ENCODE measurements at places on chromosomes 11 and 22.

DNA sequence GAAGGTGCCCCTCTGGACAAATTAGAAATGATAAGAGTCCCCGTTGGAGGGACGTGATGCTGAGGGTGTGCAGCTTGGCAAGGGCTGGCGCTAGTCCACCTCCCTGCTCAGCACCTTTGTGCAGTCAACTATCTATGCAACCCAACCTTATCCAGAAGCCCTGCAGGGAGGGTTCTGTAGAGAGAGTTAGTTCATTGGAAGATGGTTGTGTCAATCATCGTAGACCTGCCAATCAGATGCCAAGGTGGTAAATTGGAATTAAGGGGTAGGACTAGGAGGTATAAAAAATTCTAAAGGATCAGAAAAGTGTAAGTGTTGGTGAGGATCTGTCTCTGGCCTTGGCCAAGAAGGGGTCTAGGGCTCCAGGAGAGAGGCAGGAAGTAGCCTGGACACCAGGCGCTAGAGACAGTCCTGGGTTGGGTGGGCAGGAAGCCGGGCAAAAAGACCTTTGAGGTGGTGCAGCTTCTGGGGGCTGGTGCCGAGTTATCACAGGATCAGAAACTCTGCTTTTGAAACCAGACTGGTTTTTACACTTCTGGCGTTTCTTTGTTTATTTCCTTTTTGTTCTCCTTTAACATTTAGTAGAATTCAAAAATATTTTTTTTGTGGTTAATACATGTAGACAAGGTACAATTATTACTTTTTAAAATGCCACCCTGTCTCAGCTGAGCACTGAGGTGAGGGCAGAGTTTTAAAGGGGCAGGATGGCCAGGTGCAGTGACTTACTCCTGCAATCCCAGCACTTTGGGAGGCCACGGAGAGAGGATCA, 1.6 kb downstream of the C1QTNF6 start:
- DNase-seq = peak; percentile 75

DNA sequence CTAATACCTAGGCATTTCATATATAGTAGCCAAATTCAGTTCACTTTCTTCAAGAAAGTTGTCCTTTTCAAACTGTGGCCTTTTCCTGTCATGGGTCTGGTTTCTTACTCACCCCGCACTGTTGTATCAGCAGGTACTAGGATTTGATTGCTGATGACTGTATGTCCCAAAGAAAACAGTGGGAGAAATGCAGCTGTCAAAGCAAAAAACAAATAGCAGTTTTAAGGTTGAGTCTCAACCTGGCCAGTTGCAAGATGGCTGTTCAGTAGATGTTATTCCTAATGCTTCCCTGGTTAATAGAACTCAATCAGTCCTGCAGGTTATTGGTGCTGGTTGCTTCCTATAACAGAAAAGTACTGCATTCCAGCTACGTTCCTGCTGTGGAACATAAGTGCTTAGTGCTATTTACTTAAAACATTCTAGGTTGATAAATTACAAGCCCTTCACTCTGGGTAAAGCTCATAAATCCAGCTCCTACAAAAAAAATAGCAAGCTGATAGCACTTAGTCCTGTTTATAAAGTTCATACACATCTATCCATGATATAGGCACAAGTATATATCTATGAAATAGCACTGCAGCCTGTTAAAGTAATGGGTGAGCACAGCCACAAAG, 26.6 kb downstream of the NF2 start:
- DNase-seq = no peak

GRCh38 chr11:68538025-68538424, 77.5 kb downstream of the PPP6R3 start:
- DNase-seq = no peak

GRCh38 chr11:76747153-76747914, 35.8 kb upstream of the TSKU start:
- DNase-seq = no peak

- no peak for DNase-seq
Measured at GRCh38 chr22:20238901-20239675, 29.0 kb downstream of the RTN4R start.

- no peak for DNase-seq
Measured at GRCh38 chr11:77217156-77217555, 84.3 kb downstream of the GDPD4 start.

- no peak for DNase-seq
Measured at GRCh38 chr11:120243221-120243620, 3.3 kb downstream of the POU2F3 start.

DNA sequence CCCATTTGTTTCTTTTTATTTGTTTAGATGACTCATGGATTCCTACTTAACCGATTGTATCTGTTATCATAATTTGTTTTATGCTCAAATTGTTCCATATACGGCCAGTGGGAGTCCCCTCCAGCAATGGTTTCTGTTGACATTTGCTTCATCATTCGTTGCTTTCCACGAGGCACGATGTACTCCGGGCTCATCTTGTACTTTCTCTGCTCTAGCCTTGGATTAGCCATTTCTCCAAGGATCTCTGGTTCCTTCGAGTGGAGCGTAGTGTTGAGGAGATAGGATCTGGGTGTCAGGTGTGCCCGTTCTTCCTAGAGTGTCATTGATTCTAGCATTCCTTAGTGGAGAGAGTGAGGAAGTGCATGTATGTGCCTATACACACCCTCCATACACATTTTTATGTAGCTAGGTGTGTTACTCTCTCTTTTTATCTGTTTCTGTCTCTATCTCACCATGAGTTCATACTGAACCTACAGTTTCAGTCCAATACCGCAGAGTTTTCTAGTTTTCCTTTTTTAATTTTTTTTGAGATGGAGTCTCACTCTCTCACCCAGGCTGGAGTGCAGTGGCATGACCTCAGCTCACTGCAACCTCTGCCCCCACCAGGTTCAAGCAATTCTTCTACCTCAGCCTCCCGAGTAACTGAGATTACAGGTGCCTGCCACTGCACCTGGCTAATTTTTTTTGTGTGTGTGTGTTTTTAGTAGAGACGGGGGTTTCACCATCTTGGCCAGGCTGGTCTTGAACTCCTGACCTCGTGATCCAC, 31.4 kb downstream of the TECTA start:
- DNase-seq = no peak

DNA sequence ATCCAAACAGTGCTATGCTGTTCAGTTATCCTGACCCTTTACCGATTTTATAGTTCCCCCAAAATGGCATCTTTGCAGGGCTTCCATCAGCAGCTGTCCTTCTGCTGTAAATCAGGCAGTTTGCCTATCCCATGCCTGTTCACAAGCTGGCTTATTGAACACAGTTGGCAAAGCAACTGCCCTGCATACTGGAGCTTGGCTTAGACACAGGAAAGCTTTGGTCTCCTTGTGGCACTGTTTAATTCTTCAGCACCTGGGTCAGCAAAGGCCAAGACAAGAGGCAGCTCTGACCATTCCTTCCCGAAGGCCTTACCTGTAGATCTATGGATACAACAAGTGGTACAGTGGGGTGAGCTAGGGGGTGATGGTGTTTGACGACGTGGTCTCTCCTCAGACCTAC, 32.2 kb downstream of the TSPAN18 start:
- DNase-seq = no peak

DNA sequence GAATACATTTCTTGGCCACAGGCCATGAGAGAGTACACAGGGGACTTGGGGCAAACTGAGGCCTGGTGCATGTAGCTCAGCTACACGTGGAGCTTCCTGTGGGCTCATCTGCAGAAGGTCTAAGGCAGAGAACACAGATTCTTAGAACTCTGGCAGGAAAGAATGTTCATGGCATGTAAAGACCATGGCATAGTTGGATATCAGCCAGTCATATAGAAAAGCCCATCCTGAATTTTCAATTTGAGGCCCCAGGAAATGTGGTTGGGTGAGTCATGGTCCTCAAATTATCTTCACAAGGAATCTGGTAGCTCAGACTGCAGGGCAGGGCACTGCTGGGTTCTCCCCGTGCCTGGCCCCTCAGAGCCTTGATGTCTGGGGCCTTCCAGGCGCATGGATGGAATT, 13.7 kb upstream of the ST3GAL4 start:
- no peak for DNase-seq

DNA sequence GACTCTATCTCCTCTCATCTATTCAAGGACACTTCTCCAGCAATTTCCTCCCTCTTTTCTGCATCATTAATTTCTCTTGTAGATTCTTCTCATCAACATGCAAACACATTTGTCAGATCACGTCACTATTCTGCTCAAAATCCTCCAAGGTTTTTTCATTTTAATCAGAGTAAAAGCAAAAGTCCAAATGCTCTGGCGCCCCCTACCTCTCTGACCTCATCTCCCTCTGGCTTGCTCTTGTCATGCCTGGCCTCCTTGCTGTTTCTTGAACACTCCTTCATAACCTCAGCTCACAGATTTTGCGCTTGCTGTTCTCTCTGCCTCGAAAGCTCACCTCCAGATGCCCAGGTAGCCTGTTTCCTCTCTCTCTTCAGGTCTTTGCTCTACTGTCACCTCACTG, 22.4 kb downstream of the RTCB start:
- DNase-seq = no peak

GRCh38 chr11:131370090-131370751, at the start of gene NTM:
Gene NTM (plus strand): TSS chr11:131370615.
- DNase-seq = no peak

DNA sequence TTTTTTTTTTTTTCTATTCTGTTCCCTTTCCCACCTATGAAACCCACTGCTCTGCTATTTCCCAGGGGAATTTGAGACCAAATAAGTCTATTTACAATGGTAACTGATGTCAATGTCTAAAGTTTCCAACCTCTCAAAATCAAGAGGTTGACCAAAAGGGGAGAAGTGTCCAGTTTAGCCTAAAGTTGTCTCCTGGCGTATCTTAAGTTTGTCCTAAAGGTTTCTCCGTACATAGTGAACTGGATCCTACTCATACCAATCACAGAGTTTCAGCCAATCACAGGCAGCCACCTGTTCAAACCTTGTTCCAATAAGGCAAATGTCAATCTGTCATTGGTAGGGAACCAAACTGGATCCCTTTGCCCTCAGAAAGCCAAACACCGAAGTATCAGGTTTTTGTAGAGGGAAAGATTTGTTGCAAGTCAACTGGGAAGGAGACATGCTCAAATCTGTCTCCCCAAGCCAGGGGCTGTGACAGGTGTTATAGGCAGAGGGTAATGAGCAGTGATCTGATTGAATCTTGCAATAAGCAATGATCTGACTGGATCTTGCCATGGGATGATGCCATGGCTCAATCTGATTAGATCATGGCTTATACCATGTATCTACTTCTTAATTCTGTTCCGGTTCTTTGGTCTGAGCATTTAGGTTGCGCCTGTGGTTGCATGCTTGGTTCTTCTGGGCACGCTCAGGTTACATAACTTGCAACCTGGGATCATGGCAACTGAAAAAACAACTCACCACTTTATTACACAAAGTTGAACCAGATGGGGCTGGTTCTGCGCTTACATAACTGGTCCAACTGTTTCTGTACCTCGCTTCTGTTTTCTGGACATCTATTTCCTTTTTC, 1.1 kb upstream of the VPS37C start:
- no peak for DNase-seq

DNA sequence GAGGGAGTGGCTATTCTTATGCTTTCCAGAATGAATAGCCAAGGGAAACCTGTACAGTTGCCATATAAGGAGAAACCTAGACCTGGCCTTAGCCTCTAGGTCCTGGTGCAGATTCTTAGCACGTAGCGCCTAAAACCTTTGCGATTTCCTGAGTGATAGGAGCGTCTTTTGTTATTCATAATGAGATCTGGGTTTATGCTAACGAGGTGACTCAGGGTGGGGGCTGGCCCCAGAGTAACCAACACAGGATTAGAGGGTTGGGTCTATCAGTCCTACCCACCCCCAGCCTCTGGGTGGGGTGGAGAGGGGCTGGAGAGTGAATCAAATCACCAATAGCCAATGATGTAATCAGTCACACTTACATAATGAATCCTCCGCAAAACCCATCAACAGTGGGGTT, 73.4 kb upstream of the PARVG start:
- no peak for DNase-seq

DNA sequence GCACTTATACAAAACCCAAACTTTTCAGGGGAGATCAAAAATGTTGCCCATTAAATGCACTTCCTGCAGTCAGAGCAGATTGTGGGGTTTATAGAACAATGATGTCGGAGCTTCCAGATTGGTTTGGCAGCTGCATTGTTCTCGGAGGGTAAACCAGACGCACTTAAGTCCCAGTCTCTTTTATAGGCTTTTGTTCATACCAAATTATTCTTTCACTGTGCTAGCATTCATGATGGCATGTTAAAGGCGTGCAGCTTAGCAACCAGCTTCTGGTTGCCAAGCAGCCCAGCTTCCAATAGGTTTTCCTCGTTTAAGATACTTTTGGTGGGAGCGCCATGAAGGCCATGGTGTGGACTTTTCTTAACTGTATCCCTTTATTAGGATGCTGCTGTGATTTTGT, 40.9 kb downstream of the ZC3H12C start:
- no peak for DNase-seq

- no peak for DNase-seq
Measured at GRCh38 chr11:1744891-1745700, 5.3 kb downstream of the IFITM10 start.

DNA sequence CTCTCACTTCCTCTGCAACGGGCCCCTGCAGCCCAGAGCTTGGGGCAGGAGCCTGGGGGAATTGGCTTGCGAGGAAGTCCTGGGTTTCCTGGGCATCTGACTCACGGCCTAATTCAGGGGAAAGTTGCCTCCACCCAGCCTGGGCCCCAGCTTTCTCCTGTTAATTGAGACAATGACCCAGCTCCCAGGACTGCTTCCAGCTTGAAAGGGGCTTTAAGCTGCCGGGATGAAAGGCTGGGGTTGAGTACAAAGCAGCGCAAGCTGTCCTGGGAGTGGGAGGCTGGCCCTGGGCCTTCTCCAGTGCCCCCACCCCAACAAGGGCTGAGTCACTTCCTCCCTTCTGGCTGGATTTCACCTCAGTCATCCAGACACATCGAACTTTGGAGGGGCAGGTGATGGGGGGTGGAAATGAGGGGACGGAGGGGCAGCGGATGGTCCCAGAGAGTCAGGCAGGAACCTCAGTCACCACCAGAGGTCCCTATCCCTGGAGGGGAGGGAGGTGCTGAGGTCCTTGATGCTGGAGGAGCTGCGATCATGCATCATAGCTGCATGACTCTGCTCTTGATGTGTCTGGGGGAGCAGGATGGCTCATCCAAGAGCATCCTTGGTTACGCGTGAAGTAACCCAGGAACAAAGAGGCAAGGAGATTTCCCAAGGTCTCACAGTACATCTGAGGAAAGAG, 30.1 kb upstream of the OAF start:
- DNase-seq = no peak

- no peak for DNase-seq
Measured at GRCh38 chr11:131712897-131713296, 342.5 kb downstream of the NTM start.

- DNase-seq = peak; percentile 47
Measured at GRCh38 chr22:22848364-22848866, 39.2 kb upstream of the IGLL5 start.

DNA sequence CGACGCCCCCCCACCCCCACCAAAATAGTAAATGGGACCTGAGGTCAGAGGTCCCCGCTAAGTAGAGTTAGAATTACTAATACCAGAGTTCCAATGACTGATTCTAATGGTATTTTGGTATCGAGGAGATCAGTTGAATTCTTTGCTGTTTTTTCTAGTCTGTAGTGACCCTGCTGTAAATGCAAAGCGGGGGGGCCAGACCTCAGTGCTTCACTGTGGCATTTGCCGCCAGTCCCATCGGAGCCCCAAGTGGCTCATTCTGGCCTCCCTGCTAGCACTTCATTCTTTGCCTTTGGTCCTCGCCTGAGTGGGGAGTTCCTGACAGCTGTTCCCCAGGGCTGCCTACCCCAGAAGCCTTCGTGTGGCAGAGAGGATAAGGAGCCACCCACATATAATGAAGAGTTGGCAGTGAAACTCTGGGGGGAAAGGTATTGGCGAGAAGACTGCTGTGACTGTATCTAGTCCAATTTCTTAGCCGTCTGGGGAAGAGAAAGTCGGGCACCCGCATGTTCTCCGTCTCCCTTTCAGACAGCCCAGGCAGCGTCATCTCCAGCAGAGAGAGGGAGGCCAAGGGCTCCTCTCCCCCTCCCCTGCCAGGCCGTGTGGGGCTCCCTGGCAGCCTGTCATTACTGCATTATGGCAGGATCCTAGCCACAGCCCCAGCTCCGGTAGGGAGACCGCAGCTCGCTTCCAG, 19.4 kb upstream of the CABP7 start:
- DNase-seq = no peak

Data from T-helper 1 cell (primary cell).